ENCODE measurements at places on chromosomes 2 and 18.

GRCh38 chr18:48804856-48805610, 145.7 kb downstream of the SMAD7 start:
- DNase-seq: no peak

GRCh38 chr2:216002101-216002678, 11.2 kb downstream of the MREG start:
- no peak for DNase-seq

DNA sequence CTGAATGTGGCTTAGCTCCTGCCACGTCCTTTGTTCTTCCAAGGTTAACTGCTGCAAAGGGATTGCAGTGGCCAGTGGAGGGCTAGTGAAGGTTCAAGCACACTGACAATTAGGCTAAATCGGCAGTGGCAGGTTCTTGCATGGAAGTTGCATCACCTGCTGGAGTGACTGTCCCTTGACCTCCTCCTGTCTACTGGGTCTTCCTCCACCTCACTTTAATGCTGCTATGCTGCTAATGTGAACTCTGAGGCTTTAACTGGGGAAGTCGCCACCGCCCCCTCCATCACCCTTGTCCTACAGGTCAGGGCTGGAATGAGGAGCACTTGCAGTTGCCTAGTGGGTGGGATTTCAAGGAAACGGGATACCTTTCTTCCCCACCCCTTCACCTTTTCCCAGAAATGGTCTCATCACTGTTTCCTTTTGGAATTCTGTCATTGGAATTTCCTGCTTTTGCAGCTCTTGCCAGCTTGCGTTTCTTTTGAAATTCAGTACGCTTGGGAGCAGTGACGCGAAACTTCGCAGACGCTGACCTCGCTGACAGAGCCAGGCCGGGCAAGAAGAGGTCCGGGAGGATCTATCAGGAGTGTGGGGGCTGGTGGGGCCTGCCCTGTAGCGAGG, 150.3 kb downstream of the SH3RF3 start:
- no peak for DNase-seq

- DNase-seq: no peak
Measured at GRCh38 chr18:54718408-54718773, 109.9 kb upstream of the RAB27B start.

DNA sequence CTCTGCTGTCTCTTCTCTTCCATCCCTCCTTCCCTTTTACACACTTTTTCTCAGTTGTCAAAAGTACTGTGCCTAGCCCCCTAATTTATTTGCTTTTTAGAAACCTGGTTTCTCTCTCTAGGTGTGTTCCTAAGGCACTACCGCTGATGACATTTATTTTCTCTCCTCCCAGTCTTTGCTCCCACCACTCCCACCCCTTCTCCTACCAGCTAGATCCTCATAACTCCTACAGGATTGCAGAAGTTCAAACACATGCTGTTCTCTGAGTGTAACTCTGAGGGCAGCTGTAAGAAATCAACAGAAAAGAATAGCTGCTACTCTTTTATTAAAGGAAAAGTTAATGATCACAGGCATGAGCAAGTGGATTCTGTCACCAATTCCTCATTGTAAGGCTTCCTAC, 22.3 kb upstream of the LRRTM1 start:
- no peak for DNase-seq

DNA sequence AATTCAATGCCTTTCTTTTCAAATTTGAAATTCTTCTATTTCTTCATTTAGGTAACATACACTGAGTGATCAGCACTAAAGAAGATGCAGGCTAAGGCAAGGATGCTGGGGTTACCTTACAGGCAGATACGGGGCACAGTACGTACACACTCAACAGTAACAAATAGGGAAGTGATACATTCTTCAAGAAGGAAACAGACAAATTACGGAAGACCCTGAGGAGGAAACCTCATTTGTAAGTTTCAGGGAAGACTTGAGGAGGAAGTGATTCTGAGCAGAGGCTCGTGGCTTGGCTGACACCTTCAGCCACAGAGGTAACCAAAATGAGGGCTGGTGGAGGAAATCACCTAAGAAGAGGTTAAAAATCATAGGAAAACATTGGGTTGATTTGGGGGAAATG, 1108.3 kb upstream of the KLHL29 start:
- no peak for DNase-seq

DNA sequence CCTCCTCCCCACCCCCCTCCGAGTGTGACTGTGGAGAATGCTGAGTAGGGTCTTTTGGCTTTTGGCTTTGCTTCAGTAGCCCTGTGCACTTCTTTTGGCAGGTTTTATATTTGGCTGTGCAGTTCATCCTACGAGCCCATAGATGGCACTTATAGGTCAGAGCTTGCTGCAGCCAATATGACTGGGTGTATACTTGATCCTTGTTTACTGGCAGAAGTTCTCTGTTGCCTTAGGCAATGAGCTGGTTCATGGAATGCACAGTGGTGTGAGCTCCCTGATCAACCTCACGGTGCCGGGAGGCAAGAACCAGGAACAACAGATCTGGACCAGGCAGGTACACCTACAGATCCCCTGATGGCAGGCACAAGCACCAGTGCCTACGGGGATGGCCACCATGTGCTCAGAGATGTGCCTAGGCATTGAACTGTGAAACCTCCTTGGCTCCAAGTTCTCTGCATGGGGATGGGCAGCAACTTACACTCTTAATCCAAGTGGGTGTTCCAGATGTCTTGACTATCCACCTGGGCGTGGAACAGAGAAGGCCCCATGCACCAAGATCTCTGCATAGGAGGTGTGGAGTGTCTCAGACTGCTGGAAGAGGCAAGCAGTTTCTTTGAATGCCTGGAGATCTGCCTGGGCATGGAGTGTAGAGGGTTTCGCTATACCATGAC, 190.4 kb downstream of the KIAA1328 start:
- DNase-seq: no peak

GRCh38 chr2:200373973-200374416, 67.5 kb downstream of the SPATS2L start:
- DNase-seq: no peak

DNA sequence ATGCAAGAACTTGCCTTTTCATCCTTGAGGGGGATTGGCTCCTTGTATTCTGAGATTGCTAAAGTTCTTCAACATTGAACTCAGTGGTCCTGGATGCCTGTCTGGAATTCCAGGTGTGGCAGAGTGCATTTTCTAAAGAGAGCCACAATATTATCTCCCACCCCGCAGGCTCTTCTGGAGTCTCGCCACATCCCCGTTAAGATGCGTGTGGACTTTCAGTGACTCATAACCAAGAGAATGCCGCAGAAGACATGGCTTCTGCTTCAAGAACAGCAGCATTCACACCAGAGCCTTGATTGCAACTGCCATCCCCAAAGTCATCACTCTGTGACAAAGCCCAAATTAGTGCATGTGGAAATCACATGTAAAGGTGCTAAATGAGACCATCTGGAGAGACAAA, 142.7 kb downstream of the CDH20 start:
- no peak for DNase-seq

DNA sequence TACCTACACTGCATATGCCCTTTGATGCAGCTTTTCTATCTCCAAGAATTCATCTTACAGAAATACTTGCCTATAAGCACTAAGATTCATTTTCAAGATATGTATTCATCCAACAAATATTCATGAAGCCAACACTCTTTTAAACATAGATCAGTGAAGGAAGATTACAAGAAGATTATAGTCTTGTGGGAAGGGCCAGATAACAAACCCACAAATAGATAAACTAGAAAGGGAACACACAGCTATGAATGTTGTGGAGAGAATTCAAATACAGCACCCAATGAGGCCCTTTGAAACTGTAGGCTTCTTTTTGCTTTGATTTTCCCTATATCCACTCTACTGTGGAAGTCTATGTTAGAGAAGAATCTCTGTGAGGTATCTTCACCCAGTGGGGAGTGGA, 186.7 kb upstream of the RBMS1 start:
- no peak for DNase-seq

GRCh38 chr2:162196638-162197037, 44.6 kb upstream of the GCG start:
- no peak for DNase-seq

DNA sequence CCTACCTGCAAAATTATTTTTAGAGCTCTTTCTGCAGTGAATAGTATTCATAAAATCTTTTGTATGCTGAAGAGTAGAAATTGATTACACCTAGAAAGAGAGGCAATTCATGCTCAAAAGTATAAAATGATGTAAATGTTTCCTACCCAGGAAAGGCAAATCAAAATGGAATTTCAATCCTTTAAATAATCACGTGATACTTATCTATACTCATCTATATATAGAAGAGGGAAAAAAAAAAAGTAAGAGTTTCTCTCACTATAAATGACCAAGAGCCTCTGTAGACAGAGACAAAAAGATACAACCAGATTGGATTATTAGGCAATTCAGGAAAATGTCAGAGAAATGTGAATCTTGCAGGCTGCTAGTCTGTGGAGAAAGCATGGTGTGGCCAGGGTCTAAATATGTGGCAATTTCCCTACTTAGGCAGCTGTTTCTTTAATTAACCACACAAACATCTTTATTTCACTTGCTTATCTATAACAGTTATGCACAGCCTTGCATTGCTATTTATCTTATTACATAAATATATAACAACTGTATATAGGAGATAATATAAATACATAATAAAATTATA, 39.5 kb downstream of the METTL8 start:
- no peak for DNase-seq

- DNase-seq: peak; percentile 95
Measured at GRCh38 chr2:60756097-60757087, at the start of gene PAPOLG. TSS of gene PAPOLG (plus strand) at chr2:60756268. CDS start at chr2:60756479, 211 bp downstream.

GRCh38 chr2:189409131-189409530, 32.1 kb upstream of the WDR75 start:
- DNase-seq: no peak

DNA sequence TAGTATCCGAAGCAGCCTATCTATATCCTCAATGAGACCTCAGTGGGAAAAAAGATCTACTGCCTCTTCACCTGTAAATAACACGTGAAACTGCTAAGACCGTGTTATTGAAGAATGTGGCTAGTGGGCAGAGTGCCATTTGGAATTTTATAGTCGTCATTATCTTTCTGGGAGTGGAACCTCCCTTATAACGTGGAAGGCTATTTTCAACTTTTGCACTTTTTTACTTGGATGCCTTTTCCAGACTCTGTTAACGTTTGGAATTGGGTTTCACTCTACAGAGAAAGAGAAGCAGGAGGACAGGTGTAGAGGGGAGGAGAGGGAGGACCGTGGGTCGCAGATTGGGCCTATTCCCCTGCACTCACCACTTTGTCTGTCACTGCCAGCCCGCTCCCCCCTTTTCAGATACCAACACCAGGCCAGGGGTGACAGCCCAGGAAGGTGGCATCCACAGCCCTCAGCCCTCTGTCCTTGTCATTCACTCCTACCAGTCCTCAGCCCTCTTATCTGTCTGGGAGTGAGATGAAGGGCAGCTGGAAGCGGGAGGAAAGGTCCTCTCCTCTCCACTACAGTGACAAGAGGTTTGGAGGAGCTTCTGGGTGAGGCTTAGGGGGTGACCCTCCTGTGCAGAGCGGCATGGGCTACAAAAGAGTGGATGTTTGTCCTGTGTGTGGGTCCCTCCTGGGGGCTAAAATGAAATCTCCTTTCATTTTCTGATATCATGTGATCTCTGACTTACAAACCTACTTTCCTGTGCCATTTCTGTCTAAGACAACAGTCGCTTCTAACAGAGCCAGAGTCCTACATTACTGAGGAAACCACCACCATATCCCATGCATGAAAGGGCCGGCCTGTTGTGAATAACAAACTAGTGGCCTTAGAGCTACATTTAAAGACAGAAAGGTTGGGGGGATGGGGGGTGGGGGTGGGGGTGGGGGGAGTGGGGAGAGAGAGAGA, 23.9 kb upstream of the CEP68 start:
- DNase-seq: no peak

- DNase-seq: no peak
Measured at GRCh38 chr18:75199327-75199726, 9.6 kb downstream of the PTGR3 start.

DNA sequence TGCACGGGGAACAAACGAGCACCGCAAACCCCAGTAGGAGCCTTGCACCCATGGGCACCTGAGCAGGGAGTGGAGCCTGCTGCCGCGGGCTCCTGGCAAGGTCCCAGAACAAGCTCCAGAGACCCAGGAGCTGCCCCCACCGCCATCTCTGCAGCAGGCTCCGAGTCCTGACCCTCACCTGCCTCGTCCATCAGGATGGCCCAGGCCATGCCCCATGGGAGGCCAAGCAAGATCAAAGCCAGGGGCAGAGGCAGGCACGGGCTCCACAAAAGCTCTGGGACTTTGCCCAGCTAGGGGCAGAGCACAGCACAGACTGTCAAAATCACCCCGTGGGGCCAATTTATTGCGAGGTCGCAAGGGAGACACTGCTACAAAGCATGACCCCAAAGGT, 43.6 kb downstream of the GPC1 start:
- no peak for DNase-seq

DNA sequence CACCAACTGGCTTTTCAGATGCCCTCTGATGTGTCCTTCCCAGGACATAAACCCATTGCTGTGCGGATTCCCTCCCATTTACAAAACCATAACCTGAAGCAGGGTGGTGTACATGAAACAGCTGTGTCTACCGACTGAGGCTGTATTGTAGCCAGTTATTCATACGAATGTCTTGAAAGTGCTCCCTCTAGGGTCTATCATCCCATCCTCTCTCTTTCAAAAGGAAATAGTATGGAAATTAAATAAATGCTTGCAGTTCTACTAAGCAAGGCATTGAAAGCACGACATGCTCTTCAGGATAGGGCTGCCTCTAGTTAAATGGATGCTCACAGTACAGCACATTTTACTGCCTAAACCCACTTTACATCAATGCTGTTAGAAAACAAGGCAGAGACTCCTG, 112.2 kb upstream of the PXDN start:
- no peak for DNase-seq

DNA sequence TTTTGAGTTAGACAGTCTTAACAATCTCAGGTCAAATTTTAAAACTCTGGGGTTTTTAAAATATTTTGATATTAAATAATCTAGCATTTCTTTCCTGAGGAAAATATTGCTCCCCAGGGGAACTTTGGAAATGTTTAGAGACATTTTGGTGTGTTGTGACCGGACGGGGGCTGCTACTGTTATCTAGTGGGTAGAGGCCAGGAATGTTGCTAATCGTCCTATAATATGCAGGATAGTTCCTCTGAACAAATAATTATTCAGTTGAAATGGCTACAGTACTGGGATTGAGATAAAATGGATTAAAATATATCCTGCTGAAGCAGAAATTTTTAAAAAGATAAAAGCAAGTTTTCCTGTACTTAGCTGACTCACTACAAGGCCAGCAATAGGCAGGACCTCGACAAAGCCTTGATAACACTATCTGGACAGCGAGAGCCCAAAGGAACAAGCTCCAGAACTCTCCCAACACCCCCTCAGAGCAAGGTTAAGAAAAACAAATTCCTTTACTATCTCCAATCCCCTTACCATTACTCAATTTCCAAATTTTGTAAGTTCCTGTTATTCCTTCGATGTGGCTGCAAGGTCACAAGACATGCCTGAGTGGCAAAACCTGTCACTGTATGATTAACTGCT, 1407.4 kb downstream of the SUCLG1 start:
- no peak for DNase-seq

- DNase-seq: no peak
Measured at GRCh38 chr18:55522011-55522410, 66.0 kb downstream of the TCF4 start.
